ENCODE measurements at places on chromosomes 16 and 17. TPM values are rescaled to one million over a fixed set of nuclear protein-coding genes. Genes with fewer than 3 reads are reported as not detected.

The LITAFD gene
- not detected for total RNA-seq

The MTSS2 gene
- total RNA-seq, result 81.3 TPM

The ZP2 gene
- 0.67 TPM for total RNA-seq

The SLFN11 gene
- 75.7 TPM for total RNA-seq

The PIPOX gene
- 0.87 TPM for total RNA-seq

The RASL10B gene
- total RNA-seq, result 2.2 TPM

The CCL17 gene
- 15.5 TPM for total RNA-seq

The RUNDC3A gene
- 0.32 TPM for total RNA-seq

The CDH5 gene
- total RNA-seq, result 144 TPM

The PKMYT1 gene
- 3.8 TPM for total RNA-seq

The CHD9NB gene
- 1.1 TPM for total RNA-seq

The GAS7 gene
- 50.6 TPM for total RNA-seq

The OR4D1 gene
- not detected for total RNA-seq

The SLC7A5 gene
- 13.5 TPM for total RNA-seq

The IRF8 gene
- 43.1 TPM for total RNA-seq

The CES5A gene
- not detected for total RNA-seq

The TMEM92 gene
- 11.3 TPM for total RNA-seq

The ZNF785 gene
- 16.3 TPM for total RNA-seq

The SLX1A gene
- total RNA-seq, result 49.4 TPM

The PRR15L gene
- total RNA-seq, result 47.4 TPM

The NPIPB12 gene
- 69.2 TPM for total RNA-seq

The KCNH6 gene
- total RNA-seq, result not detected

The HSF4 gene
- total RNA-seq, result 87.8 TPM

The CES3 gene
- 3.4 TPM for total RNA-seq

The NUPR1 gene
- total RNA-seq, result 291 TPM

The NOTUM gene
- 6.1 TPM for total RNA-seq

The P2RX5 gene
- 1.6 TPM for total RNA-seq

The CASKIN2 gene
- total RNA-seq, result 101 TPM

The ARHGDIG gene
- 1.3 TPM for total RNA-seq

The KRT16 gene
- total RNA-seq, result not detected

The SALL1 gene
- not detected for total RNA-seq

The HYDIN gene
- 2.7 TPM for total RNA-seq

The SARM1 gene
- total RNA-seq, result 14.4 TPM

The EVI2B gene
- 87.9 TPM for total RNA-seq

The ATP6V0A1 gene
- 109 TPM for total RNA-seq

The MYH8 gene
- total RNA-seq, result not detected

The CDR2L gene
- 21.8 TPM for total RNA-seq

The ALDH3A1 gene
- 10.5 TPM for total RNA-seq

The TMEM88 gene
- 10.7 TPM for total RNA-seq

The HID1 gene
- 33.5 TPM for total RNA-seq

The HSF5 gene
- total RNA-seq, result 0.20 TPM

The PDE6G gene
- 1.0 TPM for total RNA-seq

The TBC1D3K gene
- not detected for total RNA-seq

The C17orf50 gene
- total RNA-seq, result not detected

The SLFN12 gene
- 12.4 TPM for total RNA-seq

The IST1 gene
- total RNA-seq, result 184 TPM

The MT4 gene
- not detected for total RNA-seq

The KRT36 gene
- not detected for total RNA-seq

The ZNF385C gene
- total RNA-seq, result 0.78 TPM

The TNFRSF17 gene
- total RNA-seq, result 0.41 TPM

The CCDC92B gene
- 0.20 TPM for total RNA-seq

The SKAP1 gene
- 5.1 TPM for total RNA-seq

The SLC12A3 gene
- total RNA-seq, result not detected

The SPECC1 gene
- total RNA-seq, result 31.0 TPM

The SAMD14 gene
- 21.5 TPM for total RNA-seq

The CD300E gene
- 6.5 TPM for total RNA-seq

The KRT27 gene
- total RNA-seq, result 0.55 TPM

The SYNRG gene
- total RNA-seq, result 50.0 TPM
